ENCODE measurements at places on chromosomes 7 and 10. TPM values are rescaled to one million over a fixed set of nuclear protein-coding genes. Genes with fewer than 3 reads are reported as not detected.

- DNase-seq: no peak
Measured at GRCh38 chr7:38303866-38304265, 30.4 kb upstream of the TARP start.

DNA sequence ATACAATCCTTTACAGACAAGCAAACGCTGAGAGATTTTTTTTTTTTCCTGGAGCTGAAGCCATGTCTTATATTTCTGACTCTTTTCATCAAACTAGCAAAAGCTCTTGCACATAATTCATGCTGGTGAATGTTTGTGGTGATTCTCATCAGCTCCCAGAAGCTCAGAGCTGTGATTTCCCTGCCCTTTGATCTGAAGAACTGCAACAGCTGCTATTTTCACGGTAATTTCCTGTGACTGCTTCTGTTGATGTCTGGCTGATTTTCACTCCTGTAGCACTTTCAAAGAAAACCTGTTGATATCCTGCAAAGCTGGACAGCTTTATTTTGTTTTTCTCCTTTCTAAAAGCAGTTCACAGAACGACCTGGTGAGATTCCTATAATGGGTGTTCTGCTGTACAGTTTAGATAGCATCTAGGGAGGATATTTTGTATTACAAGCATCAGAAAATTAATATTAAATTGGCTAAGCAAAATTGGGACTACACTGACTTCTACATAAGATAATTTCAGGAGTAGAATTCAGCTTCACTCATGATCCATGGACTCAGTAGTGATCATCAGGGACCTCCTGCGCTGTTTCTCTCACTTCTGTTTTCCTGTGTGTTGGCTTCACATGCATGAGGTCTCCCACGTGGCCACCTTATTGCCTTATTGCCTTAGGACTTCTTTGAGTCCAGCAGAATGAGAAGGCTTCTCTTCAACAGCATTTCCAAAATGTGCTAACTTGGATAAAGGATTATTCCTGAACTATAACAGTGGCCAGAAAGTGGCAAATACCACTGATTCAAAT, 1111.6 kb upstream of the SORCS1 start:
- no peak for DNase-seq

DNA sequence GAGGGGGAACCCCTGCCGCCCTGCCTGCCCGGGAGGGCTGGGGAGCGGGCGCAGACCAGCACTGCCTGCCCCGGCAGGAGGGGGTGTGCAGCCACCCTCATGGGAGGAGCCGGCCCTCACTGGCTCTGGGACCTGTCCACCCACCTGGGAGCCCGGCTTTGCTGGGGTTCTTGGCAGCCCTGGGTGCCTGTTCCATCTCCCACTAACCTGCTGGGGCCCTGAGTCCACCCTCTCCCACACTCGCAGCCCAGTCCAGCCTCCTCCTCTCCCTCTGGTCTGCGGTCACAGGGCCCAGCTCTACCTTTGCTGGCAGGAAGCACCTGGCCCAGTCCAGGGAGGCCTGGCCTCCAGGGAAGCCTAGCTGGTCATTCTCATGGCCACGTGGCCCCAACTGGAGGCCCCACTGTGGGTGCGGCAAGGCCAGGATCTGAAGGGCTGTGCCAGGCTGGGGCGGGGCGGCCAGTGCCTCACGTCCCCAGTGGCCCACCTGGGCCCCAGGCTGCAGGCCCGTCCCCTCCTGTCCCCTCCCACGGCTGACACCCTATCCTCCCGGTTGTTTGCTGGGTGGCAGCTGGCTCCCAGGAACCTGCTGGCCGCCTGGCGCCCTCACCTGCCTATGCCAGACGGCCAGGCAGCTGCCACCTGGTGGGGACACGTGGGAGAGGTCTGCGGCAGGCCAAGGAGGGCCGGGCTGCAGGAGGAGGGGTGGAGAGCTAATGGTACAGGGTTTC, at the start of gene TMEM184A:
Gene TMEM184A, minus strand, starts transcription at position 393 of the 731 bp plus-strand sequence. CDS start 721 bp downstream, outside the sequence.
- DNase-seq: no peak

DNA sequence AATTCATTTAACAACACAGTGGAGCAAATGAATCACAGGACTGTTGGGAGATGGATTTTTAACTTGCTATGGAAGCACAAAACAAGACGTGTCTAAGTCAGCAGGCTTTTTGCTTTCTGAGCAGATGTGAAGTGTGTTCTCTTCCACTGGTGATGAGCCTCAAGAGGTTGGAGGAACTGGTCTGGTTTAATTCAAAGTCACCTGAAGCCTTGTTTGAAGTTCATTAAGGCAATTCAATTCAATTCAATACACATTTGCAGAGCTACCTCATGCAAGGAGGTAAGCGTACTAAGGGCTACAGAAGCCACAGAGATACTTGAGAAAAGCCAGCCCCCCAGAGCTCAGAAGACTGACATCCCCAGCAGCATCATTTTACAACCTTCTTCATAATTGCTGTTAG, 68.4 kb upstream of the PALS2 start:
- no peak for DNase-seq

- no peak for DNase-seq
Measured at GRCh38 chr10:1300218-1300617, 244.0 kb downstream of the WDR37 start.

- DNase-seq: no peak
Measured at GRCh38 chr10:120691625-120692024, 159.5 kb upstream of the WDR11 start.

DNA sequence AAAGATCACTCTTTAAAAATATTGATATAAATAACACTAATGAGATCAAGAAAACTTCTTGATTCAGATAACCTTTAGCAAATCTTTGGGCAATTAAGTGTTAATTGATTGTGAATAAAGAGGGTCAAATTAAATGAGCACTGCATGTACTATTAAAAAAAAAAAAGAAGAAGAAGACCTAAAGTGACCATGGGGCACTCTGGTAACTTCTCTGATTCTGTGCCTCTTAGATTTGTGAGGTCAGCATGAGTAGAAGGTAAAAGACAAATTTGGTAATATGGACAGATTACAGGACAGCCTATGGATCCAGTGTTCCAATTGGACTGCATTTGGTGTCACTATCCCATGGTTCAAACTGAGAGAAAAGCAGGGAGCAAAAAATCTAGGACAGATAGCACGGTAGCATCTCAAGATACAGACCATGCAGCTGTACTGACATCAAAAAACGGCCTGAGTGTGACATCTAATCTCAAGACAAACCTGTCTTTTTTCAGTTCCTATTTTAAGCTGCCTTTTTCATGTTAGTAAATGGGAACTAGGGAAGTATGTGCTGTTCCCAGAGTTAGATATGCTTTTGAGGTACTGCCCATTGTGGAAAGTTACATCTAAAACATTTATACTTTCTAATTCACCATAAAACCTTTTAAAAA, 128.0 kb downstream of the KCND2 start:
- no peak for DNase-seq

DNA sequence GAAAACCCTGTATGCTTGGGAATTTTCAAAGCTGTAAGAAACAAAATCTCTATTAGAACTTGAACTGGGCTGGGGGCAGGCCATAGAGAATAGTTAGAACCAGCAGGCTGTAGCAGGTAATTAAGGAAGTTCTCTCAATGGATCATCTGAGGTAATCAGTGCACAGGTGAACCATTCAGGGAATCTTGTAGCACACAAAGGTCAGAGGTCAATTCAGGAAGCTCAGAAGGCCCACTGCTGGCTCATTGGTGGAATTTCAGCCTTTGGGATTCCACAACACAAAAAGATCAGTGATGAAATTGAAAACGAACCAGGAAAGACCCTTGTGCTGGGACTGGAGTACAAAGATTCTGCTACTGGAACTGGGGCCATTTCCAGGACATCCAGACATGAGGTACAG, 82.0 kb downstream of the TMEM168 start:
- DNase-seq: no peak

DNA sequence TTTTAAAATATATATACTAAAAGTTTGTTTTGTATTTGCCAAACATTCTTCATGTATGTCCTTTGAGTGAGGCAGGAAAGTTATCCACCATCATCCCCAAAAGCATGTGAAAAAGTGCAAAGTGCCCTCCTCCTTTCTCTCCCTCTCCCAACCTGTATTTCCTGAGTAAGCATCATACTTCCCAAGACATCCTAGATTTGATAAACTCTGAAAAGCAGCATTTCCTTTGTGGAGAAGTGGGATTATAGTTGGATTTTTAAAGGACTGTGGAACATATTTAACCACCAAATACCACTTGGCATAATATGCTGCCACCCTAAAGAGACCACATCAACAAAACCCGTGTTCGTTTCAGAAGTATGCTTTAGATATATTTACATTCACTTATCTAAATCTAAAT, 36.9 kb downstream of the NET1 start:
- DNase-seq: no peak

DNA sequence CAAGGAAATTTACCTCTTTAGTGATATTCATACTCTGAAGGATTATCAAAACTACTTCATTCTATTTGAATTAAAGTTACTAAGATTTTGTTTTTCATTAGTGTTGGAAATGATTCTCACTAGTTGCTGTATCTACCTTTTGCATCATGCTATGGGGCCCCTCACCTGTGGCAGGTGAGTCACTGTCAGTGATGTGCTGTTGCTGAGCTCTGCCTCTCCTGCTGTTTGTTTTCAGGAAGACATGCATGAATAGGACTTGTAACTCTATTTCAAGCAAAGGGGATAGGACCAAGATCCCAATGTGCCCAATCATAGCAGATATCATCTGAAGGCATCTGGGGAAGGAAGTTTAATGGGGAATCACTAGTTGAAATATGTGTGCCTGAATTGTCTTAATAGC, 57.4 kb upstream of the AGR3 start:
- no peak for DNase-seq

GRCh38 chr10:79391231-79392019, 44.2 kb downstream of the PPIF start:
- no peak for DNase-seq

- DNase-seq: no peak
Measured at GRCh38 chr7:37249240-37249639, 199.4 kb downstream of the ELMO1 start.

GRCh38 chr7:151339651-151340382, 1.8 kb upstream of the NUB1 start:
- no peak for DNase-seq

DNA sequence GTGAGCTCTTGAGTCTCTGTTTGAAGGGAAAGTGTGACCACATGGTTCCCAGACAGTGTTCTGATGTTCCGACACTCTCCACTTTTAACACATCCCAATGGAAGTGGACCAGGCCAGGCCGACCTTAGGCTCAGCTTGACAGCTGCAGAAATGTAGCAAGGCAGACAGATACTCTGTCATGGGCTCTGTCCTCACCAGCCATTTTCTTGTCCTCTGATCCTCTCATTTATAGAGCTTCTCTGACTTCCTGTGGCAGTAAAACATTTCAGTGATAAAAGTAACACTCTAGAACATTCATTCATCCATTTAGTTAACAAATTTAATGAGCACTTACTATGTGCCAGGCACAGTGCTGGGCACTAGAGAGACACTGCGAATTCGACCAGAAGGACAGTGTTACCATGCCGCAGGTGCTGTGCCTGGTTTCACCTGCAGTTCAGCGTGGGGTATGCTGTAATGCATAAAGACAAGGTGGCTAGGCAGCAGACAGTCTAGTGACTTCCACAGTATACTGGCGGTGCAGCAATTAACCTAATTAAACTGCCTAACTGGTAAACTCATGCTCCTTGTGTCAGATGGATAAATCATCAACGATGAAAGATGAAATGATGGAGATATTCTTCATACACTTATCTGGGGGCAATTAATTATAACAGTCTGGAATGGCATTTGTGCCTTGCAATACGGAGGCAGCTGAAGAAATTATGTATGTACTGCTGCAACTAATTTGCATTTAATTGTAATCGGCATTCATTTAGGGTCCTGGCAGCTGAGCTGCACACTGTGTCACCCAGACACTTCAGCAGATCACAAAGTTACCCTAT, 188.1 kb downstream of the NRP1 start:
- no peak for DNase-seq

DNA sequence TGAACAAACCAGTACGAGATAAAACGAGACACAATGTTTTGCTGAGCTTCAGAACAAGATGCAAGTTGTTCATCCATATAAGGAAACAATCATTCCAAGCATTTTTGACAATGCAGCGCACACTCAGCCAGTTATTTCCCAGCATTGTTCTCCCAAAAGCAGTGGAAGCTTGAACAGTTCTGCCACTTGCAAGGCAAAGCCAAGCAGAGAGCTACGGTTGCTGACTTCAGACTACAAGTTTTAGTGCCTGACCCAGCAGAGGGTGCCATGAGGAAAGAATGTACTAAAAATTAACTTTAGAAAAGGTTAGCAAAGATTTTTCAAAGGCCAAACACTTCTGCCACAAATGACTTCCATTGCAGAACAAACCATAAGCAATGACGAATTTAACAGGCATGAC, 152.5 kb downstream of the SLC25A13 start:
- peak; percentile 79 for DNase-seq

DNA sequence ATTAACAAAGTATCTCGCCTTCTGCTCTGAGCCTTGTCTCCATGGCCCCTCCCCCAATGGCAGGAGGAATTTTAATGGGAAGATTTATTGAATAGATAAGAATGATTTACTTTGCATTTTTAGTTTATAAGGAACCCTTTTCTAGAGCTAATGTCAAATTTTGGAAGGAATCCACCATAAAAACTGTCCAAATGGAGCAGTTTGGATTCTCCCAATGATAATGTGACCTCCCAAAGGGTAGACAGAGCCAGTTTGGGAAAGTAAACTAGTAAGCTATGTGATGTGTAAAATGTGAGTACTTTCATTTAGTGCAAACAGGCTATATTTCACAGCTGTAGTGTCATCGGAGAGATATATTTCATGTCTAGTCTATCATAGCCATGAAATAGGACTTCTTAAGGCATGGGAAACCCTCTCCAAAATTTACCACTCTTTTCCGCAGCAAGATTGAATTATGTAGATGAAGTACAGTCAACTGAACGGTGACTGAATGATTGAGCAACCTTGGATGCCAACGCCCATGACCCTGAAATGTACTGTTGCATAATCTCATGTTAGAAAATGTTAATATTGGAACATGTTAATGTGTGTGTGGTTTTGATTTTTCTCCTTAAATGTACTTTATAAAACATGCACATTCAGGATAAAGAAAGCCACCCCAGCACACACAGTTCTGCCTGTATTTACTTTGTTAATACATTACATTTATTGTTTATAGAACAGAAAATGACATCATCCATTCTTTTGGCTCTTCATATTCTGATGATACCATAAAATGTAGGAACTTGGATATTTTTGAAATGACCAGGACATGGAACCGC, 140.6 kb downstream of the NRP1 start:
- DNase-seq: no peak

GRCh38 chr7:18363751-18364380, 131.7 kb upstream of the HDAC9 start:
- DNase-seq: no peak

DNA sequence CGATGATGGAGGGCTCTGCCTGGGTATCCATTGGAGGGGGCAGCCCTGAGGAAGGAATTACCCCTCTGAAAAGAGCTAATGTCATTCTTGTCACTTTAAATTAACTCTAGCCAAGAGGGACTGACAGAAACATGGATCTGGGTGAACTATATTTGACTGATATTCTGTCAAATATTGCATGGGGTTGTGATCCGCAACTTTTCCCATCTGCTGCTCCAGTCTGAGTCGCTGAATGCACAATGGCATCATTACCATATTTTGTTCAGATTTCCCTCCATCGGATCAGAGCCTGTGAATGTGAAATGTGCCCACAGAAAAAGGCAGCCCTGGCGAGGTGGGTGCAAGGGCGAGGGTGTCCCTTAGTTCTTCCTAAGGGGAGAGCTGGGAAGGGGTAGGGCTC, 100.5 kb upstream of the TCF7L2 start:
- no peak for DNase-seq

The SPDYE16 gene
- total RNA-seq: not detected

The UCN3 gene
- not detected for total RNA-seq

The CCL24 gene
- not detected for total RNA-seq

The LIPF gene
- not detected for total RNA-seq

The TRIM4 gene
- total RNA-seq: 14.0 TPM

The AASS gene
- 34.0 TPM for total RNA-seq

The SUN3 gene
- total RNA-seq: not detected

The MNX1 gene
- not detected for total RNA-seq

Data from pulmonary artery endothelial cell (primary cell).